GM12878 (cell line): ENCODE measurements at places on chromosomes 2 and 18.

- DNase-seq, result no peak
Measured at GRCh38 chr2:204354442-204354856, 190.8 kb upstream of the PARD3B start.

GRCh38 chr2:180739070-180739469, 241.3 kb upstream of the UBE2E3 start:
- DNase-seq, result no peak

DNA sequence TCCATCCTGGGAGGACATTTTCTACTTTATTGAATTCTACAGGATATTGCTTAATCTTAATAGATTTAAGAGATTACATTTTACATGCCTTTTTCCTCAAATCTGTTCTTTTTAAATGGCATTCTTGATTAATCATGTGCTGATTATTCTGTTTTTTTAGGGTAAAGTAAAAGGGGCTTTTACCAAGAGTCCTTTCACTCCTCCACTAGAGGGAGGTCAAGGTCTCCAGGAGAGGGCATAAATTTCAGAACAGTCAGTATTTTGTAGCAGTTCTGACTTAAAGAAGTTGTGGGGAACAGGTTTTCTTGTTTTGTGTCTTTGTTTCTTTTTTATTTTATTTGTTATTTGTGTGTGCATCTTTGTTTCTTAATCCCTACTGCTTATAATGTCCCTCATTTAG, 25.4 kb downstream of the WDR75 start:
- no peak for DNase-seq

DNA sequence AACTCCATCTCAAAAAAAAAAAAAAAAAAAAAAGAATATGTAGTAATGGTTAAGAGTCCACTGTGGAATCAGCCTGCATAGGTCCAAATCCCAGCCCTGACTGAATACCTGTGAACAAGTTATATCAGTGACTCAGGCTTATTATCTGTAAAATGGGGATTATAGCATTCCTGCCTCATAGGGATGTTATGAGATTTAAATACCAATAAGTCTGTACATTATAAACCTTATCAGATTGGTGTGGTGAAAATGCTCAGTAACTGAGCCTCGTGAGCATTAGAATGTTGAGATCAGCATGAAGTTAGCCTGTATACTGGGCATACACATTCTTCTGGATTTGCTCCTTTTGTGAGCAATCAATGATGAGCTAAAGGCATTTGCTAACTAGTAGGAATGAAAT, 3.0 kb upstream of the AMMECR1L start:
- DNase-seq, result no peak

- DNase-seq, result no peak
Measured at GRCh38 chr2:48251437-48252148, 278.4 kb upstream of the STON1 start.

- DNase-seq, result no peak
Measured at GRCh38 chr18:31667185-31667584, 17.2 kb downstream of the B4GALT6 start.

GRCh38 chr2:46786228-46786627, 129.4 kb downstream of the MCFD2 start:
- no peak for DNase-seq

- DNase-seq, result no peak
Measured at GRCh38 chr2:126775300-126775985, 119.5 kb downstream of the GYPC start.

GRCh38 chr18:42082415-42083234, 127.6 kb downstream of the PIK3C3 start:
- DNase-seq, result no peak

GRCh38 chr2:44549099-44549471, 187.3 kb downstream of the CAMKMT start:
- no peak for DNase-seq

DNA sequence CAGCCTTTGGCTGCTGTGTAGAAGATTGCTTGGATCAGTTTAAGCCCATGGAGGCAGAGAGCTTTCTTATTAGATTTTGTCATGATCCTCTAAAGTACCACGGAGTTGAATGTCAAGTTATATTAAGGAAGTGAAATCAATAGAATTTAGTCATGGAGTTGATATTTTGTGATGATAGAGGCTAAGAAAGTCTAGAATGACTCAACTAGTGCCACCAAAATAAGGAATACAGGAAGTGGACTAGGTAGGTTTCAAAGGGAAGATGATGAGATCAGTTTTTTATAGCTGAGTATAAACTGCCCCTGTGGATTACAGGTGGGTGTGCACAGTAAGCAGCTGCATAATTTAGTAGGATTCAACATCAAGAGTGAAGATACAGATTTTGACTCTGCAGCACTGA, 25.2 kb downstream of the FBXO36 start:
- no peak for DNase-seq

GRCh38 chr2:174683392-174683759, 80.9 kb downstream of the CHRNA1 start:
- DNase-seq, result no peak

GRCh38 chr2:4882421-4882820, 809.8 kb upstream of the SOX11 start:
- no peak for DNase-seq

DNA sequence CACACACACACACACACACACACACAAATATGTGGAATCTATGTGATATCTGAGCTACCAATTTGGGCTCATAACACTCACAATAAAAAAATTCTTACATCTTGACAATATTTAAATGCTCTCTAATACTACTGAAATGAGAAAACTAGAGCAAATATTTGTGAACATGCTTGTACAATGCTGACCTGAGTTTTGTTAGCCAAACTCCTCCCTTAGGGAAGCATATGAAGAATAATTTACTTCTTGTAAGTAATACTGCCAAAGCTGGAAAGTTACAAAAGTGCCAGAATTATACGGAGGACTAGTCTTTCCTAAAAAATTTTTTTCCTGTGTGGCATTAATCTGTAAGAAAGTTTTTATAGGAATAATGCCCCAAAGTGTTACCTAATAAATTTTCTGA, 18.5 kb downstream of the MBD2 start:
- DNase-seq, result no peak
